Progenitor cell of endocrine pancreas (in vitro differentiated cells): ENCODE measurements at places on chromosomes 7 and 10. TPM values are rescaled to one million over a fixed set of nuclear protein-coding genes. Genes with fewer than 3 reads are reported as not detected.

Gene IRF5
- total RNA-seq: 0.44 and 0.69 TPM in 2 replicates

Gene HOXA10
- total RNA-seq: not detected in 2 replicates

Gene EGR2
- 0.71 and 1.1 TPM in 2 replicates for total RNA-seq

DNA sequence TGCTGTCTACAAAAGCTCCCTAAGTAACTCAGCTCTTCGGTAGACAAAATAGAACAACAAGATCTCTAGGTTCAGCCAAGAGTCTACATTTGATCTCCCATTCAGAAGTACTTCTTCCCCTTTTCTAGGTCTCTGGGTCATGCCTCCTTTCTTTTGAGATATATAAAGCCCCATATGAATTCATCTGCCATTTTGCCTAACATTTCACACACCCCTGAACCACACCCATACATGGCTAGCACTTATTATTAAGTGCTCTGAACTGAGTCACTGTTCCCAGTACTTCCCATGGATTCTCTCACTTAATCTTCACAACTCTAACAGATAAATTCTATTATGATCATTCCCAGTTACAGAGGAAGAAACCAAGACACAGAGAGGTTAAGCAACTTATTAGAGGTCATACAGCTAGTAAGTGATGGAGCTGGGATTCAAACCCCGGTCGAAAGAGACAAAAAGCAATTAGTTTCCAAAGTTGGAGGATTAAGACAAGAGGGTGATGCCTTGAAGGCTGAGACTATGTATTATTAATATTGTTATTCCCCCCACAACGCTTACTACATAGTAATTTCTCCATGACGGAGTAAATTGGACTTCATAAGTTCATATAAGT, 17.3 kb downstream of the MYOF start:
- H3K27me3 ChIP-seq: no peaks in the 10 kb centered on the region
- H3K27ac ChIP-seq: no peak overlapping the region

- no peak overlapping the region for H3K27ac ChIP-seq
- no peak for DNase-seq
- no peaks in the 10 kb centered on the region for H3K36me3 ChIP-seq
- H3K27me3 ChIP-seq: peaks cover 13% of the 10 kb centered on the region
- no peaks in the 10 kb centered on the region for H3K4me1 ChIP-seq
Measured at GRCh38 chr10:120940299-120940900, 89.2 kb downstream of the WDR11 start.

DNA sequence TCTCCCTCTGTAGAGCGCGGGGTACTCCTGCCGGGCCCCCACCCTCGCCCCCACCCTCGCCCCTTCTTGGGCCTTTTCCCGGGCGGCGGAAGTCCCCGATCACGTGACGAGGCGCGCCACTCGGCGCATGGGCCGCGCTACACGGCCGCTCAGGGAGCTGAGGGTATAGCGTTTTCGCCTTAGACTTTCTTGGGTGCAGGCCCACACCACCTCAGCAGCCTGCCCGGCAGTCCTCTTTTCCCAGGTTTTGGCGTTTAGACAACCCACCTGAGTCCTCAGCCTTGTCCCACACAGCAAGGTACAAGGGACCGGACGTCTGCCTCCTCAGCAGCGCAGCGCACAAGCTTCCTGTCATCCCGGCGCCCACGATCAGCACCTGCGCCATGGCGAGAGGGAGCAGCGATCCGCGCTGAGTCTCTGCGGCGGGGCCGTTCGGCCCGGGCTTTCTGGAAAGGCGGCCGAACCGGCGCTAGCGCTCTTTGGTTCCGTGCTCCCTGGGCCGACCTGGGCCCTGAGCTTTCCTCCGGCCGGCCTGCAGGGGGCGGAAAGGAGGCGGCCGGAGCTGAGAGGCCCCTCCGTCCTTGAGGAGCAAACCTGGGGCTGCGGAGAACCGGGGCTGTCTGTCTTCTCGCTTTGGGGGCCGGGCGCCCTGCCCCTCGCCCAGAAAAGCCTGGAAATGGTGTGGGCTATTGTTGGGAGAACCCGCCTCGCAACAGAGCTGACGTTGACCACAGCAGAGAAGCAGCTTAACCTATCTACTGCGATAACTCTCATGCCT, at the start of gene RNLS:
RNLS (minus strand) TSS at position 513 of the 778 bp plus-strand sequence.
- H3K27ac ChIP-seq: peak within 1 kb of the TSS; percentile 97
- peaks cover 11% of the 10 kb centered on the region for H3K27me3 ChIP-seq
- no peaks in the 10 kb centered on the region for H3K36me3 ChIP-seq
- DNase-seq: peak; percentile 58
- H3K4me3 ChIP-seq: peak within 1 kb of the TSS; percentile 86

- no peak for DNase-seq
- H3K4me3 ChIP-seq: no peak overlapping the region
- no peaks in the 10 kb centered on the region for H3K27me3 ChIP-seq
- H3K27ac ChIP-seq: no peak overlapping the region
- H3K4me1 ChIP-seq: peaks cover 11% of the 10 kb centered on the region
Measured at GRCh38 chr7:26103596-26103995, 48.4 kb upstream of the NFE2L3 start.

Gene HOXA7
- total RNA-seq: 1.4 and 1.5 TPM in 2 replicates

Gene PTPRZ1
- total RNA-seq: 0.74 and 1.6 TPM in 2 replicates

- H3K36me3 ChIP-seq: peaks cover 17% of the 10 kb centered on the region
- H3K4me1 ChIP-seq: peaks cover 10% of the 10 kb centered on the region
- DNase-seq: no peak
- no peak overlapping the region for H3K4me3 ChIP-seq
- no peak overlapping the region for H3K27ac ChIP-seq
Measured at GRCh38 chr7:85156661-85157208, 30.1 kb downstream of the SEMA3D start.

DNA sequence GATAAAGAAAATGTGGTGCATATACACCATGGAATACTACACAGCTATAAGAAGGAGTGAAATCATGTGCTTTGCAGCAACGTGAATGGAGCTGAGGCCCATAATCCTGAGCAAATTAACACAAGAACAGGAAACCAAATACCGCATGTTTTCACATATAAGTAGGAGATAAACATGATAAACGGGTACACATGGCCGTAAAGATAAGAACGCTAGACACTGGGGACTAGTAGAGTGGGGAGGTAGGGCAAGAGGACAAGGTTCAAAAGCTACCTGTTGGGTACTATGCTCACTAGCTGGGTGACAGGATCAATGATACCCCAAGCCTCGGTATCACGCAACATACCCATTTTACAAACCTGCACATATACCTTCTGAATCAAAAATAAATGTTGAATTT, 113.7 kb downstream of the CSTF2T start:
- H3K27me3 ChIP-seq: no peaks in the 10 kb centered on the region
- no peak for DNase-seq
- no peaks in the 10 kb centered on the region for H3K36me3 ChIP-seq
- H3K4me3 ChIP-seq: no peak overlapping the region

DNA sequence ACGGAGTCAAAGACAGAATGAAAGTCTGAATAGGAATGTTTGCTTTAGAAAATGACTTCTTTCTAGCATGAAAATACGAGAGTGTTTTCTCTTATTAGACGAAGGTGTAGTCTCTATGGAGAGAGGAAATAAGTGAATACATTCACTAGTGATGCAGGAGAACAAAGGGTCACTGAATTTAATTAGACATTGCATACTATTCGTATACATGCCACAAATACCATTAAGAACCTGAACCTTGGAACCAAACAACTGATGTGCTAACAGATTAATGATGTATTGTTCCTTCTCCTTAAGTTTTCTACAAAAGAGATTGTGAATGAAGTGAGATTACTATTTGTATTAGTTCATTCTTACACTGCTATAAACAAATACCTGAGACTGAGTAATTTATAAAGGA, 10.3 kb downstream of the THAP5 start:
- peaks cover 2% of the 10 kb centered on the region for H3K4me1 ChIP-seq
- H3K36me3 ChIP-seq: peaks cover 31% of the 10 kb centered on the region
- no peak for DNase-seq
- H3K4me3 ChIP-seq: no peak overlapping the region
- H3K27me3 ChIP-seq: no peaks in the 10 kb centered on the region

GRCh38 chr10:110225441-110225755, 18.0 kb downstream of the MXI1 start:
- peak overlapping the region; percentile 96 for H3K27ac ChIP-seq
- H3K4me3 ChIP-seq: peak overlapping the region; percentile 79

DNA sequence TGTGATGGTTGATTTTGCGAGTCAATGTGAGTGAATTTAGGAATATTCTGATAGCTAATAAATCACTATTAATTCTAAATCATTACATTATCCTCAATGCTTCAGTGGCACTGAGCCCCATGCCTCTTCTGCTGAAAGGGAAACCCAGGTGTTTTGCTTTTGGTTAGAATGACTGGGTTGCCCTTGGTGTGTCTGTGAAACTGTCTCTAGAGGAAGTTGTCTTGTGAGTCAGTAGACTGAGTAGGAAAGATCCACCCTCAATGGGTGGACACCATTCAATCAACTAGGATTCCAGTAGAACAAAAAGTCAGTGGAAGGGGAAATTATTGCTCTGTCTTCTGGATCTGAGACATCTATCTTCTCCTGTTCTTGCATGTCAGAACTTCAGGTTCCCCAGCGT, 472.4 kb downstream of the ANKRD7 start:
- no peak overlapping the region for H3K27ac ChIP-seq
- H3K4me3 ChIP-seq: no peak overlapping the region
- H3K36me3 ChIP-seq: no peaks in the 10 kb centered on the region
- no peaks in the 10 kb centered on the region for H3K27me3 ChIP-seq

Gene WDR37
- total RNA-seq: 17.4 and 18.7 TPM in 2 replicates

- H3K4me3 ChIP-seq: no peak overlapping the region
- H3K4me1 ChIP-seq: no peaks in the 10 kb centered on the region
- no peak for DNase-seq
Measured at GRCh38 chr7:791519-791918, 40.8 kb upstream of the SUN1 start.

DNA sequence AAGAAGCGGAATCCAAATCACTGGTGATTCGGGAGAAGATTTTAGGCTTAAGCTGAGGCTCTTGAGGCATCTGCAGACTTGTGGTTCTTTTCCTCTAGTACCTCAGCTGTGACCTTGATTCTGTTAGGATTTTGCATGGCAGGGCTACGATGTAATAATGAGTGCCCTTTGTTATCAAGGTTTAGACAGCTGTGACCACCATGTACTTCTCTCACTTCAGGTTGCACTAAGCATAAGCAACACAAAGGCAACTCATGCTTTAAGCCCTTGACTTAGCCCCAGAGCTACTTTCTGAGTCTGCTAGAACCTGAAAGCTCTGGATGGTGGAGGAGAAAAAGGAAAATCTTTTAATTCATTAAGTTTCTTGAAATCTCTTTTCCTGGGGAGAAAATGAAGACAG, 1052.3 kb upstream of the PHF14 start:
- H3K27ac ChIP-seq: no peak overlapping the region
- no peaks in the 10 kb centered on the region for H3K27me3 ChIP-seq
- H3K4me1 ChIP-seq: no peaks in the 10 kb centered on the region
- H3K4me3 ChIP-seq: no peak overlapping the region
- no peaks in the 10 kb centered on the region for H3K36me3 ChIP-seq

GRCh38 chr10:132328738-132329137, 3.3 kb upstream of the LRRC27 start:
- no peak for DNase-seq
- peaks cover 19% of the 10 kb centered on the region for H3K36me3 ChIP-seq
- peaks cover 28% of the 10 kb centered on the region for H3K4me1 ChIP-seq

DNA sequence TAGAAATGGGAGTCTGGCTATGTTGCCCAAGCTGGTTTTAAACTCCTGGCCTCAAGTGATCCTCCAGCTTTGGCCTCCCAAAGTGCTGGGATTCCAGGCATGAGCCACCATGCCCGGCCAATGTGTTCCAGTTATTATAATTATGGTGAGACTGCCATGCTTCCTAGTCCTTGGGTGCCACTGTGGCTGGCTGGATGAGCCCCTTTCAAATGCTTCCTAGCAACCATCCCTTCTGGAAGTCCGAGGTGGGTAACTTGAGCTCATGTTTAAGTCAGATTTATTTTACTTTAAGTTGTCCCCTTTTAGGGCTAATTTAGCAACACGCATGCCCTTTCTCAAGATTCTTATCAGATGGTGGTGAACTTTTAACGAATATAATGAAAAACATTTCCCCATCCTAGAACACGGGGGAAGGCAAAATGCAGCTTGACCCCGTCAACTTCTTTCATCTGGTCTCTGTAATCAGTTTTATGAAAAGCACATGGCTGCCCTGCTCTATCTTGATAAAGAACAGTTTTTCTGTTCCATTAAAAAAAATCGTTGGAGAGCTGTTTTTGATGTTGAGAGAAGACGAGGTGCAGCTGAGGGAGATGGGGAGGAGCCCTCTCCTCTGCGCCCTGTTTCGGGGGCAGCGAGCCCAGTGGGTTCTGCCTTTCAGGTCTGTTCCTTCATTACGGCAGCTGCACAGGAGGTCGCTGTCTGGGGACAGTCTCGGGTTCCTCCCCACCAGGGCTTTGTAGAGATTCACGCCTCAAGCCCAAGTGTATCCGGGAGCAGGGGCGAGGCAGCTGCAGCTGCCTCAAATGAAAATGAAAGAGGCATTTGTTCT, 61.0 kb upstream of the MKI67 start:
- H3K27ac ChIP-seq: no peak overlapping the region
- H3K4me3 ChIP-seq: no peak overlapping the region
- no peak for DNase-seq
- no peaks in the 10 kb centered on the region for H3K4me1 ChIP-seq

Gene BCL7B
- total RNA-seq: 37.8 and 46.1 TPM in 2 replicates

- H3K27me3 ChIP-seq: peaks cover 92% of the 10 kb centered on the region
- no peaks in the 10 kb centered on the region for H3K36me3 ChIP-seq
- H3K4me1 ChIP-seq: peaks cover 5% of the 10 kb centered on the region
- no peak overlapping the region for H3K27ac ChIP-seq
- DNase-seq: no peak
Measured at GRCh38 chr10:117536072-117536865, 6.3 kb upstream of the EMX2 start.

DNA sequence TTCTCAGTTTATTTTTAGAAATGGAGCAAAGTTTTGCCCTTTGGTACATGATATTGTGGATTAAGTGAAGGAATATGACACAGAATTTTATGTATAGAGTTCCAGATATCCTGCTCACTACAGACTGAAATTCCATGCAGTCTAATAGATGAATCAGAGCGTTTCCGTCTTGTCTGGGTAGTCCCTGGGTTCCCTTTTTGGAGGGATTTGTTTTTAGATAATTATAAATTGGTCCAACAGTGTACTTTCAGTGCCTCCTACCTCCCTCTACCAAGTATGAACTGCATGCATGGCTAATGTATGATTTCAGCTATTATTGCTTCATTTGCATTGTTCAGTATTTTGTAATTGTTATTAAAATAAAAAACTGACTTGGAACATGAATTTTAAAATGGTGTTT, 74.4 kb downstream of the SEPTIN7 start:
- no peak overlapping the region for H3K27ac ChIP-seq
- peaks cover 5% of the 10 kb centered on the region for H3K36me3 ChIP-seq
- no peak overlapping the region for H3K4me3 ChIP-seq
- no peak for DNase-seq
- H3K27me3 ChIP-seq: no peaks in the 10 kb centered on the region

Gene POT1
- 25.9 and 31.1 TPM in 2 replicates for total RNA-seq

GRCh38 chr10:69239136-69239535, 19.0 kb downstream of the HKDC1 start:
- no peaks in the 10 kb centered on the region for H3K36me3 ChIP-seq
- no peak overlapping the region for H3K4me3 ChIP-seq
- H3K27ac ChIP-seq: no peak overlapping the region
- H3K4me1 ChIP-seq: no peaks in the 10 kb centered on the region
- DNase-seq: no peak
- H3K27me3 ChIP-seq: peaks cover 10% of the 10 kb centered on the region

GRCh38 chr10:75465450-75465827, 34.0 kb downstream of the LRMDA start:
- peaks cover 30% of the 10 kb centered on the region for H3K27me3 ChIP-seq
- H3K4me1 ChIP-seq: peaks cover 12% of the 10 kb centered on the region
- H3K27ac ChIP-seq: no peak overlapping the region
- H3K4me3 ChIP-seq: no peak overlapping the region

- H3K4me1 ChIP-seq: no peaks in the 10 kb centered on the region
- H3K27me3 ChIP-seq: no peaks in the 10 kb centered on the region
- no peak for DNase-seq
- no peaks in the 10 kb centered on the region for H3K36me3 ChIP-seq
Measured at GRCh38 chr7:121276313-121276712, 52.5 kb upstream of the WNT16 start.
